ENCODE measurements at places on chromosomes 6 and 20.
A peak's percentile ranks its signal among the peaks of the same experiment; 100 is the strongest.

- no peak for DNase-seq
These were observed 59.2 kb upstream of the CD93 start for GRCh38 chr20:23145281-23145700.

DNA sequence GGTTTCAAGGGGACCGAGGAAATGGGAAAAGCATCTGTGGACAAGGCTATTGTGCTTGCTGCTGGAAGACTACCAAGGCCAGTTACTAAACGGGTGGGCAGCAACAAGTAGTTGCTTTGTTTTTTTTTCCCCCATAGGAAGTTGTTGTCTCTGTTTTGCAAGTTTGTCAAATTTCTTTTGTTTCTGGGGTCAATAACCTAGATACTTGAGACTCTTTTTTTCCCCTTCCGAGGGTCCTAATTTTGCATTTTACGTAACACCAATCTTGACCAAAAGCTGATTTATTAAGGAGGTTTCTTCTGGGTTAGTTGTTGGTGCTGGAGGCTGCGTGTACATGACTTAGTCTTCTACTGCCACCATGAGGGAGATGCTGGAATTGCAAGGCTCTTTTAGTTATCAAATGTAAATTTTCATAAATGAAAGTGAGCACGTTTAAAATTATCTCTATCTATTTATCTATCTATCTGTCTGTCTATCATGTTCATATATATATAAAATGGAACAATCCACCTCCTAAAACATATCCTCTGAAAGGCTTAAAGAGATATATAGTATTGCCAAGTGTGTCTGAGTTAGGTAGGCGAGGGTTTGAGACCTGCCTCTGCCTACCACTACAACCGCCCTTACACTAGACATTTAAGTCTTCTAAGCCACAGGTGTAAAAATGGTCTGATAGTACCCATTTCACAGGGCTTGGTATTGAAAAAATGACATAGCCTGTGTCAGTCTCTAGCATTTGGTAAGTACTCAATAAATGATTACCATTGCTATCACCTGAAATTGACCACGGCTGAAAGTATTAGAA is 60.2 kb downstream of the GCLC start:
- peak; percentile 46 for DNase-seq

DNA sequence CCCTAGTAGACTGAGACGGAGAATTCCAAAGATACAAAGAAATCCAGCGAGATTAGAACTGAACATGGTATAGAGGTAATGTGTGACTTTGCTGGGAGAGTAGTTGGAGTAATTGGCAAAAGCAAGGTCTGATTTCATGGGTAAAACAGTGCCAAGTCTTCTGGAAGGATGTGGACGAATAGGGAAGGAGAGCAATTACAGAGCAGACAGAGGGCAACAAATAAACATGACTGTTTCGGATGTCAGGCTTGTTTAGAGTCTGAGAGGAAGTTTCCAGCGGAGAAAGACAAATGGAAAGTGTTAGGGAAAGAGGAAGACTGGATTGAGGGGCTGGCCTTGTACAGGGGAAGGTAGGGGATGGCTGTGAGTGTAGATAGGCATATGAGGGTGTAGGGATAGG is 282.2 kb upstream of the PRND start:
- DNase-seq = no peak

DNA sequence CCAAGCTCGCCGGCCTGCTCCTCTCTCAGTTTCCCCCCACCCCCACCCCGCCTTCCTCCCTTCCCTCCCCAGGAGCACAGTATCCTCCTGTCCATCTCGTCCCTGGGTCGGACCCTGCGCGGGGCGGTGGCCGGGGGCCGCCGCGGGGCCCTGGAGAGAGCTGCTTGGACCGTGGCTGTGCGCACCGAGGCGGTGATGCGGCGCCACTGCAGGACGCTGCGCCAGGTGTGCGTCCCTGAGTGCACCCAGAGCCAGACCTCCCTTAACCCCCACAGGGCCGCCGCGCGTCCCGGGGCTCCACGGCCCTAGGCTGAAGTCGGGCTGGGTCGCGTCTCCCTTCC is 2.2 kb downstream of the C20orf204 start:
- no peak for DNase-seq

GRCh38 chr20:53679597-53680309 is 86.1 kb upstream of the ZNF217 start:
- no peak for DNase-seq

GRCh38 chr6:10540073-10540746 is 19.1 kb downstream of the GCNT2 start:
- no peak for DNase-seq

- no peak for DNase-seq
These were observed 163.1 kb downstream of the ISM1 start for GRCh38 chr20:13384132-13384531.

Data from stimulated activated naive CD4-positive, alpha-beta T cell treated with Interleukin-2 at 50 U/mL for 16 hours (primary cell).